ENCODE measurements at places on chromosomes 3 and 15. TPM values are rescaled to one million over a fixed set of nuclear protein-coding genes. Genes with fewer than 3 reads are reported as not detected.

Gene CLDN18
- not detected for total RNA-seq

Gene ADAMTS9
- total RNA-seq, result not detected

Gene SLC15A2
- 3.3 TPM for total RNA-seq

Gene EAF2
- total RNA-seq, result 18.8 TPM

Gene GOLGA8O
- total RNA-seq, result 3.3 TPM

Gene MST1
- 6.5 TPM for total RNA-seq

Gene GPR171
- 191 TPM for total RNA-seq

Gene GNAT1
- total RNA-seq, result not detected

Gene MESP1
- 4.6 TPM for total RNA-seq

Gene FANCD2
- total RNA-seq, result 64.2 TPM

Gene CPNE9
- total RNA-seq, result 0.93 TPM

Gene DZIP1L
- total RNA-seq, result 0.16 TPM

Gene FMN1
- not detected for total RNA-seq

Gene TARS3
- 15.2 TPM for total RNA-seq

Gene C3orf85
- not detected for total RNA-seq

Gene CISH
- 341 TPM for total RNA-seq

DNA sequence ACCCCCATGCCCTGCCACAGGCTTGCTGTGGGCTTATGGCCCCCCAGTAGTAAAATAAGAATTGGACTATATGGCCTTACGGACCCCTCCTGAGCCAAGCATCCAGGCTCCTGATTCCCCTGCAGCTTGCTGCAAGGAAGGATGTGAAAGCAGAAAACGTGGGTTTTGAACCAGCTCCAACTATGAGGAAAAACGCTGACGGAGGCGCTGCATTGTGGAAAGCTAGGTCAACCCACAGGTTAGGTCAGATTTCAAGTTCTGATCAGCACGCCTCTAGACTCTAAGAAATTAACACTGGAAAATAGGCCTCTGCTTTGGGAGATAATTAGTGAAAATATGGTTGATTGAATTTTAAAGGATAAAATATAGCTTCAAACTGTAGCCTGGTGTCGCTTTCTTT is 195.4 kb upstream of the HES1 start:
- no peak for DNase-seq

DNA sequence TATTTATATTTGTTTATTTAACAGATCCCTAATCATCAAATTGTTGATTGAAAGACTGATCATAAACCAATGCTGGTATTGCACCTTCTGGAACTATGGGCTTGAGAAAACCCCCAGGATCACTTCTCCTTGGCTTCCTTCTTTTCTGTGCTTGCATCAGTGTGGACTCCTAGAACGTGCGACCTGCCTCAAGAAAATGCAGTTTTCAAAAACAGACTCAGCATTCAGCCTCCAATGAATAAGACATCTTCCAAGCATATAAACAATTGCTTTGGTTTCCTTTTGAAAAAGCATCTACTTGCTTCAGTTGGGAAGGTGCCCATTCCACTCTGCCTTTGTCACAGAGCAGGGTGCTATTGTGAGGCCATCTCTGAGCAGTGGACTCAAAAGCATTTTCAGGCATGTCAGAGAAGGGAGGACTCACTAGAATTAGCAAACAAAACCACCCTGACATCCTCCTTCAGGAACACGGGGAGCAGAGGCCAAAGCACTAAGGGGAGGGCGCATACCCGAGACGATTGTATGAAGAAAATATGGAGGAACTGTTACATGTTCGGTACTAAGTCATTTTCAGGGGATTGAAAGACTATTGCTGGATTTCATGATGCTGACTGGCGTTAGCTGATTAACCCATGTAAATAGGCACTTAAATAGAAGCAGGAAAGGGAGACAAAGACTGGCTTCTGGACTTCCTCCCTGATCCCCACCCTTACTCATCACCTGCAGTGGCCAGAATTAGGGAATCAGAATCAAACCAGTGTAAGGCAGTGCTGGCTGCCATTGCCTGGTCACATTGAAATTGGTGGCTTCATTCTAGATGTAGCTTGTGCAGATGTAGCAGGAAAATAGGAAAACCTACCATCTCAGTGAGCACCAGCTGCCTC is 14.7 kb downstream of the THBS1 start:
- DNase-seq, result no peak

- no peak for DNase-seq
Measured at GRCh38 chr3:150345021-150345538, 63.0 kb upstream of the TSC22D2 start.

GRCh38 chr3:72352176-72352575 is 496.1 kb downstream of the SHQ1 start:
- no peak for DNase-seq

DNA sequence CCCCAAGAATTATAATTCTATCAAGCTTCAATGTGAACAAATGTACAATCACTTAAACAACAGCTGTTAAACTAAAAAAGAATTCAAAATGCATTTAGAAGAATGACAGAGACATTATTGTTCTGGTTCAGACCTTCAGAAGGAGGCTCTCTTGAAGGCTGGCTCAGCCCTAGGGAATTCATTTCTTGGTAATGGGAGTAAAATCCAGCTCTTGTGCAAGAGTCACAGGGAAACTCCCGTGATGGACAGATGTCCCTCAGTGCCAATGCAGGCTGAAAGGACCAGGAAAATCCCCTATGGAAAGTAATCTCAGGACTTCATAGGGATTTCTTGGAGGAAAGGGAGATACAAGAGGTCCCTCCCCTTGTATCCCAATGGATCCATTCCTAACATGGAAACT is 149.9 kb upstream of the STT3B start:
- no peak for DNase-seq

DNA sequence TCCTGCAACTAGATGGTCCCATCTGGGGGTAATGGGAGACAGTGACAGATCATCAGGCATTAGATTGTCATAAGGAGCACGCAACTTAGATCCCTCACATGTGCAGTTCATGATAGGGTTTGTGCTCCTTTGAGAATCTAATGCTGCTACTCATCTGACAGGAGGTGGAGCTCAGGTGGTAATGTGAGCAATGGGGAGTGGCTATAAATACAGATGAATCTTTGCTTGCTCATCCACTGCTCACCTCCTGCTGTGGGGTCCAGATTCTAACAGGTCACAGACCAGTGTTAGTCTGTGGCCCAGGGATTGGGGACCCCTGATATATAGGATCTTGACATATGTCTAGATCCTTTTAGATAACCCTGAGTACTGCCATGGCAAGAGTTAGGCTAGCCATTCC is 52.7 kb downstream of the RASGRF1 start:
- no peak for DNase-seq

- no peak for DNase-seq
Measured at GRCh38 chr3:49058011-49058410, 28.8 kb upstream of the IMPDH2 start.

DNA sequence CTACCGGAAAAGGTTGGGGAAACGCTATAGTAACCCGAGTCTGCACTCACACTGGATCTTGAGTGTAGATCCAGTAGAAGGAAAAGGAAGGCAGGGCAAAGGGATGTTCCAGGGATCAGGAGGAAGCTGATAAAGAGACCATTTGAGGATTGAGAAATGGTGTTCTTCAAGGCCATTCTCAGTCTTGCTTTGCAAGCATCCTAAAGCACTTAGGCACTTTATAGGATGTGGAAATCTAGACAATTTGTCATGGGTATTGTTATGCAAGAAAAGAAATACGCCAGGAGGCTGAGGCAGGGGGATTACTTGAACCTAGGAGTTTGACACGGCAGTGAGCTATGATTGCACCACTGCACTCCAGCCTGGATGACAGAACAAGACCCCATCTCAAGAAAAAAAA is 13.2 kb upstream of the SCAMP5 start:
- no peak for DNase-seq

GRCh38 chr3:62467966-62468722 is 94.8 kb upstream of the FEZF2 start:
- no peak for DNase-seq

GRCh38 chr15:93527374-93528050 is 438.5 kb upstream of the RGMA start:
- DNase-seq, result no peak

DNA sequence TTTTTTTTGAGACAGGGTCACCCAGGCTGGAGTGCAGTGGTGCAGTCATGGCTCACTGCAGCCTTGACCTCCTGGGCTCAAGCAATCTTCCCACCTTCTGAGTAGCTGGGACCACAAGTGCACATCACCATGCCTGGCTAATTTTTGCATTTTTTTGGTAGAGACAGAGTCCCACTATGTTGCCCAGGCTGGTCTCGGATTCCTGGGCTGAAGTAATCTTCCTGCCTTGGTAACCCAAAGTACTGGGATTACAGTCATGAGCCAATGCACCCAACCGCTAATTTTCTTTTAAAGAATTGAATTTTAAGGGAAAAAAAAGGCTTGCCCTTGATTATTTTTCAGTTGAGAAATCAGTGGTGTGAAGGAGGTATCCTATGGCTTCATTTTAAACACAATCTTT is 334.0 kb downstream of the SOX2 start:
- no peak for DNase-seq

- DNase-seq, result no peak
Measured at GRCh38 chr3:25019506-25019905, 408.6 kb upstream of the RARB start.

DNA sequence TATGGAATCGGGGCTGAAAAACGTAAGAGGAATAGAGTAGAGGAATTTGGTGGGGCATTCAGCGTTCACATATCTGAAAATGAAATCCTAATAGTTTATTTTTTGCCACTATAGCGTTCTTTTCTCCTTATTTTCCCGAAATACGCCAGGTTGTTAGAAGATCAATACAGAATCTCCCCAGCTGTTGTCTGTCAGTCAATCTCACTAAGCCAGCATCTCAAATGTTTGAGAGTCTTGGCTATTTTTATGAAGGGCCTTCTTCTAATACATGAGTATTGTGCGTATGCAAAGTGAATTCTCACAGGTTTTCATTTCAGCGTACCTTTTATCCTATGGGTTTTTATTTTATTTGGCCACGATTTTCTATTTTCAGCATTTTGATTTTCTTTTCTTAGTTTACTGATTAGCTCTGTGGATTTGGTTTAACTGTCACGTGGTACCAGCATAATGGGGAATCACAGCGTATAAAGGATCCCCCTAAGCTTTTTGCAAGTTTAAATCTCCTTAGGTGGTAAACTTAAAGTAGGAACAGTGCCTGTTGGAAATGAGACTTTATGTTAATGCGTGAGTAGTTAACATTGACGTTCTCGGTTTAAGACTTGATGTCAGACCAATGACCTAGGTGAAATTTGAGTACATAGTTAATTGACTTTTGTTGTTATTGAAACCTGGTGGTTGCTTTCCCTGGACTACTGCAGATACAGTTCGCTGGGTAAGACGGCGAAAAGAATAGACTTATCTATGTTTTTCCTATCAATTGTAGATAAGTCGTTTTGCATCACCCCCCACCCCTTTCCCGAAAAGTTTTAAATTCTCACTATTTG is 1.3 kb downstream of the FXR1 start:
- no peak for DNase-seq

DNA sequence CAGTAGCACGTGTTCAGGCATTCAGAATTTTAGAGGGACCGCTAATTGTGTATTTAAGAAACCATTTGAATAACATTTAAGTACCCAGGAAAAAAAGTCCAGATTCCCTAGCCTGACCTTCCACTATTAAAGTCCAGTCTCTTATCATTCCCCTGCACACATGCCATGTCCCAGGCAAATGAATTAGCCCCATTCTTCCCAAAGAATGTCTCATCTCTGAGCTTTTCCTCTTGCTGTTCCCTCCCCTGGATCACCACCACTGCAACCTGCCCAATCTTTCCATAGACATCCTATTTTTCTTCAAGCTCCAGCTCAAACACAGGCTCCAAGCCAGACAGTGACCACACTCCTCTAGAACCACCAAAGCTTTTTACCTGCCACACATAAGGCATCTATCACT is 25.9 kb downstream of the PLD1 start:
- no peak for DNase-seq

- DNase-seq, result no peak
Measured at GRCh38 chr15:79519628-79520027, 87.5 kb downstream of the MINAR1 start.

GRCh38 chr3:117488983-117489382 is 779.4 kb downstream of the TUSC7 start:
- no peak for DNase-seq

GRCh38 chr3:154122912-154123559 is 1.8 kb downstream of the ARHGEF26 start:
- no peak for DNase-seq

- DNase-seq, result no peak
Measured at GRCh38 chr3:15591928-15592327, 9.4 kb downstream of the HACL1 start.

DNA sequence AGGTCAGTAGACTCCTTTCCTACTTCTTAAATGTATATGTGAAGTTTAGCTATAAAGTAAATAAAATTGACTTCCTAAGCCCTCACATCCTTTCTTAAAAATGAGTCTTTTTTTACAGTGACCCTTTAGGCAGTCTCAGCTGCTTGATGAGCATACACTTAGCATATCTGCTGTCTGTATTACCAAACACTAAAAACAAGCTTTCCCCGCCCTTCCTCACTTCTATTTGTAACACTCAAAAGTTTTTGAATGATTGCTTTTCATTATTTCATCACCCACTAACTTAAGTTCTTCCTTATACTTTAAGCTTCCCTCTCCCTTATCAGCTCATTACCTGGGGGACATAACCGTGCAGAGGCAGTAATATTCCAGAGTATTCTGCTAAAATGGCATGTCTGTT is 89.4 kb downstream of the PLOD2 start:
- DNase-seq, result no peak

GRCh38 chr3:13501056-13501455 is 20.9 kb downstream of the HDAC11 start:
- no peak for DNase-seq

DNA sequence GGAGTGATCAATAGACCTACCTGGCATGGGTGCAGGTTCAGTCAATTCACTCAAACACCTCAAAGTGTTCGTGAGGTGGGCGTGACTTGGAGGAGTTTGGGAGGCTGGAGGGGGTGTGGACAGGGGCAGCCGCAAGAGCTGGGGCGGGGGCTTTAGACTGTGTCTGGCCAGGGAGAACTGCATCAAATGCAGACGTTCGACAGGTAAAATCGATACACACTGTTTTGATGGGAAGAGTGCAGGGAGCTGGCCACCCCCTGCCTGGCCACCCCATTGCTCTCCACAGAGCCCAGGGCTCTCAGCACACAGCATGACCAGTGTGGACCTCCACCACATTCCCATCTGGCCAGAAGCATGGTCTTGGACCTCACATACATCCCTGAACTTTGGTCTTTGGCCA is 412.1 kb downstream of the OCA2 start:
- no peak for DNase-seq

- no peak for DNase-seq
Measured at GRCh38 chr3:111605018-111605417, 9.9 kb upstream of the ZBED2 start.

Data from activated T-helper 1 cell treated with anti-CD3 and anti-CD28 coated beads, Interleukin-12 subunit alpha, Interleukin-12 subunit beta, Interleukin-2, Interleukin-4 antibody, amounts not matched to agents 30 ng/mL and 10 ng/mL and 1 ng/mL, durations not matched to agents 14 hours and 24 hours and 36 hours (primary cell).